ENCODE measurements at places on chromosomes 2 and 18. TPM values are rescaled to one million over a fixed set of nuclear protein-coding genes. Genes with fewer than 3 reads are reported as not detected.

DNA sequence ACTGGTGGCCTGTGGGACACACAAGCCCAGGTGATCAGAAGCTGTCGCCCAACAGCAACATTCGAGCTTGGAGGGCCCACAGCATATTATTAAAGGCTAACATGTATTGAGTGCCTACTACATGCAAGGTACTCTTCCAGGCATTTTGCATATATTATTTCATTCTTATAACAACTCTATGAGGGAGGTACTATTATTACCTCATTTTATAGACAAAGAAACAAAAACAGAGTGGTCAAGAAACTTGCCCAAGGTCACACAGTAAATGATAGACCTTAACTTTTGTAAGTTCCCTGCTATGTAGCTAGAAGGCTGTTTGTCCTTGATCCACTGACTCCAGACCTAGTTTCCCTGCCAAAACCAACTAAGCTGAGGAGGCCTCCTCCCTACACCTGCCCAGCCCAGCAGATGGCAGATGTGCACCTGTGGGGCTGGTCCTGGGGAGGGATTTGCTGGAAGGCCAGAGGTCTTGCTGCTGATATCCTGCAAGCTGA, 35.7 kb downstream of the KANSL3 start:
- no peak for DNase-seq

The CCDC74B gene
- 1.8 TPM for total RNA-seq

The DLGAP1 gene
- 8.0 TPM for total RNA-seq

DNA sequence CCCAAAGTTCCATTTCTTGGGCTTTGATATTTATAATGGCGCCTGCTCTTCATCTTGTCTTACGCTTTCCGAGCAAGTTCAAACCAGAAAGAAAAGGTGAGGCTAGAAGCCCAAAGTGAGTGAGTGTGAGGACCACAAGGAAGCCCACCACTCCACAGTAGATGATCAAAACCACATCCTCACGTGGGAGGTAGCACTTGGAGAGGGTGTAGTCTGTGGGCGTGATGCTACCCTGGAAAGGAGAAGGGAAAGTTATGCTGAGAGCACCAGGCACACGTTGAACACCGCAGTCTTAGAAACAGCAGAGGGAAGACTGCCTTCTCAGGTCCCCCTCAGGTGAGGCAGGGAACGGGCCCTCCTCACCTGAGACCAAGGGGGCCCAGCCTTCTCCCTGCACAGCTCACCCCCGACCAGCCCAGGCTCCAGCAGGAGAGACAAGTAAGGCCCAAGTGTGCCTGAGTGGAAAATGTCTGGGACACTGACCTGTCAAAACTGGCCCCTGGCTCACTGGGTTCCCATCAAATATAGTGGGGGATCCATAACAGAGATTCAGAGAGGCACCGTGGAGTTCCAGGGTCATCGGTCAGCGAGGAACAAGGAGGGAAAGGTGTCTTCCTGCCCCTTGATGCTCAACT, 23.6 kb downstream of the MPPE1 start:
- no peak for DNase-seq

GRCh38 chr2:197216361-197216979, 94.1 kb downstream of the ANKRD44 start:
- DNase-seq: no peak

GRCh38 chr2:232815569-232815968, 39.2 kb upstream of the KCNJ13 start:
- DNase-seq: no peak

The ALPG gene
- total RNA-seq: not detected

DNA sequence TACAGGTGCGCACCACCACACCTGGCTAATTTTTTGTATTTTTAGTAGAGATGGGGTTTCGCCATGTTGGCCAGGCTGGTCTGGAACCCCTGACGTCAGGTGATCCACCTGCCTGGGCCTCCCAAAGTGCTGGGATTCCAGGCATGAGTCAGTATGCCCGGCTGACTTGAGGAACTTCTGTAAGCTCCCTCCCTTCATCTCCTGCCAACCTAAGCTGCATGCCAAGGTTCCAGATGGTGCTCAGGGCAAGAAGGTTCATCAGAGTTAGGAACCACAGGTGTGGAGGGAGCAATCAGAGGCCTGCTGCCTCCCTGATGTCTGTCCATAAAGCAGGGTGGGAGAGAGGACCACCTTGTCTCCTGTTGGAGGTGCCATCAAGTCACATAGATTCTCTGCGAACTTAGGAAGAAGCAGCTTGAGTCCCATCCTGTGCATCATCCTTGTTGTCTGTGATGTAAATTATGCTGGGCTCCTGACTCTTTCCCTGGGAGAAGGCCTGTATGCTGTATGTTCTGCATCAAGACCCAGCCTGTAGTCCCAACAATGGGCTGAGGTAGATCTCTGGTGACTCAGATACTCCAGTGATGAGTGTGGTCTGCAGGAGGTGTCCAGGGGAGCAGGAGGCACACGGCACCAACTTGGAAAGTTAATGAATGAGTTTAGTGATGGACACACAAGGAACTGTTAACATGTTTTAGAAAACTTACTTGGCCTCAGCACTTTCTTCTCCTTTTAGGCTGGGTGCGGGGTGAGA, 53.1 kb downstream of the TMEM17 start:
- no peak for DNase-seq

The LTBP1 gene
- total RNA-seq: 18.0 TPM

DNA sequence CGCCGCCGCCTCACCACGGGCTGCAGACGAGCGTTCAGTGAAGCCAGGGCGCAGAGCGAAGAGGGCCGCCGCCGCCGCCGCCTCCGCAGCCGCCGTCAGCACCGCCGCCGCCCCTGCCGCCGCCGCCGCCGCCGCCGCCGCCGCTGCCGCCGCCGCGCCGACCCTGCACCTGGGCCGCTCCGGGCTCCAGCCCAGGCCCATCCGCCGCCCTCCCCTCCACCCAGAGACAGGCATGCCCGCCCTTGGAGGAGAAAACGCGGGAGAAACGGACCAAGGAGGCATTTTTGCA, 3.0 kb downstream of the POU3F3 start:
- DNase-seq: no peak

DNA sequence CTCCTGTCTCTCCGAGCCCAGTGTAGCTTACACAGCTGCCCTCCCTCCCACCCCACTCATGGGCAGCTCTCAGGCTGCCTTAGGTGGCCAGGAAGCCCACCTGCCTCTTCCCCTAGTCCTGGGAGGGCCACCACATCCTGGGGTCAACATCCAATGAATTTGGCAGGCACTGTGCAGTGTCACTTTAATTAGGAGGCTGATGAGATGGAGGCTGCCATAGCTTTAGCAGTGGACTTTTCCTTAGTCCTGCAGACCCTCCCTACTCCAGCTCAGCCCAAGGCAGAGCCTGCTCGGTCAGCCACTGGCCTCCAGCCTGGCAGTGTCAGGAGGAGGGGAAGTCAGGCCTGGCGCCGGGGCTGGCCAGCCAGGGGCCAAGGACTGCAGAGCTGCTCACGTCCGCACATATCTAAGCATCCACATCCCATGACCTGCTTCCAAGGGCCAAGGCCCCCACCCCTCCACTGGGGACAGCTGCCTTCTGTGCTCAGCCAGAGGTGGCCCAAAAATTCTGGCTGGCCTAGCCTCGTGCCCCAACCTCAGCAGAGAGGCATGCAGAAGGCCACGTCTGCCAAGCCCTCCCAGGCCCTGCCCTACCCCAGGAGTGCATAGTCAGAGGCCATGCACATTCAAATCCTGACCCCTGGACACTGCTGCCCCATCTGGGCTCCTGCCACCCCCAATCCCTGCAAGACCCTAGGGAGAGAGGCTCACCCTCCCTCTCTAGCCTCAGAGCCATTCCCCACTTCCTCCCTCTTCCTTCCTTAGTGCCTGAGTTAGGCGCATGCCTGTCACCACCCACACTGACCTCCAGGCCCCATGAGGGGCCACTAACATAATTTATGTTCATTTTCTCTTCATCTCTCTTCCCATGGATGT, 33.1 kb downstream of the ADRA2B start:
- DNase-seq: no peak

GRCh38 chr2:43217228-43218154, 8.9 kb downstream of the ZFP36L2 start:
- no peak for DNase-seq

DNA sequence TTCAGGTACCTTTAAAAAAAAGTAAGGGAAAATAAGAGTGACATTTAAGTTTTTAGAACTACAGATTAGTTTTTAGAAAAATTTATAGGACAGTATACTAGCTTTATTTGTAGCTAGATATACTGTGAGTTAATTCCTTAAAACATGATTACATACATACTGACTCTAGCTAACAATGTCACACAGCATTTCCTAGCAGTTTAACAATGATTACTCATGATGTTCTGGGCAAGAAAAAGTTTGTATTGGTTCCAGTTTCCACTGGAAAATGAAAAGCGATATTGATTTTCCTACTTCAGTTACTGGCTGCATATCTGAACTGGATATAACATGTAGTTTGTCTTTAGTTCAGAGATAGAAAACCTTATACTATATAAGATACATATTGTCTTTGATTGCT, 19.4 kb downstream of the SLC39A6 start:
- no peak for DNase-seq

DNA sequence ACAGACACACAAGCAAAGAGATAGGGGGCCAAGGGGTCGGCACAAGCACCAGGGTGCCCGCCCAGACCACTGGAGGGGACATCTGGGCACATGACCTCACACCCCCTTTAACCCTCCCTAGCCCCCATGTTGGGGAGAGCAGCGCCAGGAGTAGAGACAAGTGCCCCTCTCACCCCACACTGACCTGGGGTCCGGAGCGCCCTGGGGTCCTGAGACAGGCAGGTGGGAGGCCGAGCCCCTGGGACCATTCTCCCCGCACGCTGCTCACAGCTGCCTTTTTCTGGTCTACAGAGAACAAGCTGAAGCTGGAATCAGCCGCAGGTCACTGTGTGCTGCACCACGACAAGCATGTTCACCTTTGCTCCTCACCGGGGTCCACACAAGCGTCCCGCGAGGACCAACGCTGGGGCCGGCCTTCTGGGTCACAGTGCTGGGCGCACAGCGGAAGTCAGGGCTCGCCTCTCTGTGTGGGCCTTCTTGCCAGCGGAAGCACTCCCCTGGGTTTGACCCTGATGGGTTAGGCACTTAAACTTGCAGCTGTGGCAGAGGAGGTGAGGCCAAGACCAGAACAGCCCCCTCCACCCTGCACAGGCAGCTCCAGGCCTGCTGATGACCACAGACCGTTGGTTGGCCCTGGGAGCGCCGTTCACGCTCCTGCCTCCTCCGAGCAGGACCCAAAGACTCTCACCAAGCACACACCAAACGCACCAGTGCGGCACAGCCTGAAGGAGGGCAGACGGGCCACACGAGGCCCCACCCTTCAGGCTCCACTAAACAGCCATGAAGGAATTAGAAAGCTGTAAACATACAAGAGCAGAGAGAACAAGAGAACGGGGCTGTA, 275.3 kb downstream of the EIPR1 start:
- no peak for DNase-seq
